Stimulated activated CD8-positive, alpha-beta memory T cell treated with anti-CD3 and anti-CD28 coated beads, Interleukin-4, amount 100 ng/mL, for 1 hour (primary cell): ENCODE measurements at places on chromosomes 1 and 21.

DNA sequence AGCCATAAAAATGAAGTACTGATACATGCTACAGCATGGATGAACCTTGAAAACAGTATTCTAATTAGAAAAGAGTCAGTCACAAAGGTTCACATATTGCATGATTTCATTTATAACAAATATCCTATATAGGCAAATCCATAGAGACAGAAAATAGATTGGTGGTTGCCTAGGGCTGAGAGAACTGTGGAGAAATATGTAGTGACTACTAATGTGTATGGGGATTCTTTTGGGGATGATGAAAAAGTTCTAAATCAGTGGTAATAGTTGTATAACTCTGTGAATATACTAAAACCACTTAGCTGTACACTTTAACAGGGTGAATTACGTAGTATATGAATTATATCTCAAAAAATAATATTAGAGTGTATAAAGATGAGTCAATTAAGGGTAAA is 45.8 kb downstream of the RNF115 start:
- no peak for DNase-seq

GRCh38 chr1:36909946-36910725 is 124.2 kb downstream of the GRIK3 start:
- DNase-seq, result no peak

GRCh38 chr1:241532864-241533263 is 686 bp downstream of the KMO start:
- no peak for DNase-seq

- no peak for DNase-seq
Measured at GRCh38 chr1:93559045-93559444, 111.1 kb downstream of the FNBP1L start.

DNA sequence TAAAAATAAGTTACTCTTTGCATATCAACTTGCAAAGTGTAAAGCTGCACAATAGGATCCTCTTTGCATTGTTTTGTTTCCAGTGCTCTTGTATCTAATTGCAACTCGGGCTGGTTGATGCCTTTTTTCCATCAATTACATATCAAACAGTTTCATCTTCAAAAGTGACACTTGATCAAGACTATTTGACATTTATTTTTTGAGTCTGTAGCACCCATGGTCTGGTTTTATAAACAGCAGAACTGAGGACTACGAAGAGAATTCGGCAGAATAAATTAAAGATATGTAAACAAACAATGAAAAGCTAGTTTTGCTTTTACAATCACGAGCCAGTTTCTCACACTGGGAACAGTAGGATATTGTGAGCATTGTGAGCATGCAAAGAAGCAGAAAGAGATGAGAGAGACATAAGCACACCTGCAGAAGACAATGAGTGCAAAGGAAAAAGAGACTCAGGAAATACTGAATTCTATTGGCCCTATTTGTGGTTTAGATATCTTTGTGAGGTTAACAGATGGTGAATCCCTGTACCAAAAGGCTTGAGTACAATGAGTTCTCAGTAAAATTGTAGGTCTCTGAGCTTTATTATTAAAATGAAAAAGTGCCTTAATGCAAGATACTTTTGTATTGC is 45.4 kb downstream of the RPL5 start:
- no peak for DNase-seq

DNA sequence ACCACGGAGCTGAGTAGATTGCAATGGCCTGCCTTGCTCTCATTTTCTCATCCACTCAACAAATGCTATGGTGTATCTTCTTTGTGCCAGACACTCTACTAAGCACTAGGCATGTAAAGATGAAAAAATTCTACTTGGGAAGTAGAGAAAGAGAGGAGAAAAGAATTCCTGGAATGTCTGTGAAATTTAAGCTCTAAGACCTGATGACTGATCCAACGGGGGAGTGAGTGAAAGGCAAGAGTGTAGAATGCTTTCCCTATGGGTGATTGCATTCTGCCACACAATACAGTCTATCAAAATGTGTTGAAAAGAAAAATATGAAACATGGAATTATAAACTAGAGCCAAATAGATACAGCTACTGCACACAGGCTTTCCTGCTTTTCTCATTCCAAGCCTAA is 82.3 kb downstream of the CYYR1 start:
- no peak for DNase-seq

- no peak for DNase-seq
Measured at GRCh38 chr1:161229896-161230295, 4.0 kb downstream of the TOMM40L start.

DNA sequence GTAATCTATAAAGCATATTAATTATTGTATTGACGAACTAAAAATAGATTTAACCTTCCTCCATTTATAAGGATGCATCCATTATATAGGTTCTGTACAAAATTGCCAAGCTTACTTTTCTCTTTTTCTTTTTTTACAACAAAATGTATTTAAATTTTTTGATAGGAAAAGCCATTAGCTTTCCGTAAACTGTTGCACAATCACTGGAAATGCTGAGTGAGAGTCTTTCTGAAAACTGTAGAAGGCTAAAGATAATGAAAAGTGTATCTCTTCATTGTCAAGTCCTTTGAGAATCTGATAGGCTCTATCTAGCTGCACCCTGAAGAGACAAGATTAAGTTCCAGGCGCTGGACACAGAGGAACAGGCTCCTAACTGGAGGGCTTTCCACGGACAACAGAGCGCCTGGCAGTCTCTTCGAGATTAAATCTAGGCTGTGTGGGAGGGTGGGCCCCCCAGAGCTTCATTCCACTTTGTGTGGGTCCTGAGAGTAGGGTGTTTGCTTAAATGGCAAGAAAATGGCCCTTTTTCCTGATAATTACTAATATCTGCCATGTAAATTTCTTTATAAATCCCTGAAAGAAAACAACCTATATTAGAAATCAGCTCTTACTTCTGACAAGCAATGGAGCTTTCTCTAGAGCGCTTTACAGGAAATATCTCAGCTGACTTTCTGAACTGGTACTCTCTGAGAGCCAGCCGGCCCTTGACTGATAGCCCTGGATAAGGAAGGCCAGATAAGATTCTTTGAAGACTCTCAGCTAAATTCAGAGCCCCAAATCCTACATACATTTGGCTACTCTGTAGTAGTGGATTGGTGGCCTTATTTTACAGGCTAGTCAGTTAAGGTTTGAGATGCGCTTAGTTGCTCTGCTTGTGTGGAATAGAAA is 108.3 kb downstream of the FMN2 start:
- no peak for DNase-seq

DNA sequence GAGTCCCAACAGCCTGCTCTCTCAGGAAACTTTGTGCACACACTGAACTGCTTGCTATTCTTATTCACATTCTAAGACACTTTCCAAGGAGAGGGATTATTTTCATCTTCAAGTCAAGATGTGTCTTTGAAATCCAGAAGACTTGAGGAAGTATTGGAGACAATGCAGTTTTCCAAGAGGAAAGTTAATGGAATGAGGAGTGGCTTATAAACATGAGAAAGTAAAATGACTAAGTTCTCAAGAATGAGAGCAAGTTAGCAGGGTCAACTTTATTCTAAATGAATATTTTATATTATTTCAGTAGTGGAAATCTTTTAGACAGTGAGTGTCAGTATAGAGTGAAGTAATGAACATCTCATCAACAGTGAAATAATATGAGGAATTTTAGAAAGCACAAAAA is 1239.3 kb downstream of the MRPL39 start:
- DNase-seq, result no peak

DNA sequence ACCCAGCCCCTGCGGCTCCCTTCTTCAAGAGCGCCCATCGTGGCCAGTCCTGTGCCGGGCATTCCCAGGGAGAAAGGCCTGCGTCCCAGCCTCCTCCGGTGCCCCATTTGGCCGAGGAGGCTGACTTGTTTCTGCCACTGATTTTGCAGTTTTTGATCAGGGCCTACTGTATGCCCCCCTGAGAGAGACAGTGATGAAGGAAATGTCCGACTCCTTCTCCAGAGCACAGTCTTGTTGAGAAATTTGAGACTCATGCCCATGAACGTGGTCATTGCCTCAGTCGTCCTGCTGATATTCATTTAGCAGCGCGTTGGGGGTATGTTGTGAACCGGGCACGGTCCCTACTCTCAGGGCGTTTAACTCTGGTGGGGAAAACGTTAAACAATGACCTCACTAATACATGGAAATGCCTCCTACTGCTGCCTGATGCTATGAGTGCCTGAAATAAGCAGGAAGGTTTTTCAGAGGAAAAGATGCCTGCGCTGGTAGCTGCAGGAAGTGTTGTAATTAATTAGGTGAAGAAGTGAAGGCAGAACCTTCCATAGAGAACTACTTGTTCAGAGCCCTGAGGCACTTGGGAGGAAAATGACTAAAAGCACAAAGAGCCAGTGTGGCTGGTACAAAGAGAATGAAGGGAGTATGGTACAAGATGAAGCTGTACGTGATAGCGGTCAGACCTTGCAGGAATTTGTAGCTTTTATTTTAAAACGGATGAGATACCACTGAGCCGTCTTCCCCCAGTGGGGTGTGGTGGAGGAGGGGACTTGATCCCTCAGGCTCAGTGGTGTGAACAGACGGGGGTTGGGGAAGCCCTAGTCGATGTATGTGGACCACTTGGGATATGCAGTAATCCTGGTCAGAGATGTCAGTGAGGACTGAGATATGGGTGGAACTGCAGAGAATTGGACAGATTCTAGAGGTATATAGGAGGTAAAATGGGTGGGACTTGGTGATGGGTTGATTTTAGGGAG is 730 bp downstream of the ZCCHC17 start:
- no peak for DNase-seq

GRCh38 chr1:15436881-15437442 is 1.3 kb upstream of the CTRC start:
- DNase-seq, result no peak

DNA sequence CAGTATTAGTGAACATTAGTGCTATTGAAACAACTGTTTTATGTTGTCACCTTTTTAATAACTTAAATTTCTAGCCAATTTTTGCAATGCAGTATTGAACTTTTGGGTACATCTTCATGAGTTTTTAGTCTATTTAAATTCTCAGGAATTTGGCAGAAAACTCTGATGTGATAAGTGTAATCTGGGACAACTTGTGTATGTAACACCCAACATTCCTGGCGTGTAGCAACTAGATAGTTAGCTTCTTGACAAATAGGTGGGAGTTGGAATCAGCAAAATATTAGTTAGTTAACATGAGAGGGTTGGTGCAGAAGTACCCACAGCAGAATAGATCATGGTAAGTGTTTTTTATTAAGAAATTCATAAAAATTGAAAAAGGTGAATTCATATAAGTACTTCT is 111.6 kb downstream of the ITSN1 start:
- DNase-seq, result no peak

- no peak for DNase-seq
Measured at GRCh38 chr21:41671859-41672542, 94.9 kb downstream of the RIPK4 start.

DNA sequence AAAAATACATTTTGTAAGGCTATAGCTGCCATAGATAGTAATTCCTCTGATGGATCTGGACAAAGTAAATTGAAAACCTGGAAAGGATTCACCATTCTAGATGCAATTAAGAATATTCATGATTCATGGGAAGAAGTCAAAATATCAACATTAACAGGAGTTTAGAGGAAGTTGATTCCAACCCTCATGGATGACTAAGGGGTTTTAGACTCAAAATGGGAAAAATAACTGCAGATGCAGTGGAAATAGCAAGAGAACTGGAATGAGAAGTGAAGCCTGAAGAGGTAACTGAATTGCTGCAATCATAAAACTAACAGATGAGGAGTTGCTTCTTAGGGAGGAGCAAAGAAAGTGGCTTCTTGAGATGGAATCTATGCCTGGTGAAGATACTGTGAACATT is 230.8 kb downstream of the KCTD3 start:
- no peak for DNase-seq

DNA sequence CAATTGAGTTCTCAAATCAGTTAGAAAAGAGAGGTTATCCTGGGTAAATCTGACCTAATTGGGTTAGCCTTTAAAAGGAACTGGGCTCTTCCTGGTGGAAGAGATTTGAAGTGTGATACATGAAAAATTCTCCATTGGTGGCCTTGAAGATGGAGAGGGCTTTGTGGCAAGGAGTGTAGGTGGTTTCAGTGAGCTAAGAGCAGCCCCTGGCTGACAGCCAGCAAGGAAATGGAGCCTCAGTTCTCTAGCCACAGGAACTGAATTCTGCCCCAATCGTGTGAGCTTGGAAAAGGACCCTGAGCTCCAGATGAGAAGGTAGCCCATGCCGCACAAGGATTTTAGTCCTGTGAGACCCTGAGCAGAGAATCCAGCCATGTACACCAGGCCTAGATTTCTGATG is 12.7 kb upstream of the HYI start:
- no peak for DNase-seq

DNA sequence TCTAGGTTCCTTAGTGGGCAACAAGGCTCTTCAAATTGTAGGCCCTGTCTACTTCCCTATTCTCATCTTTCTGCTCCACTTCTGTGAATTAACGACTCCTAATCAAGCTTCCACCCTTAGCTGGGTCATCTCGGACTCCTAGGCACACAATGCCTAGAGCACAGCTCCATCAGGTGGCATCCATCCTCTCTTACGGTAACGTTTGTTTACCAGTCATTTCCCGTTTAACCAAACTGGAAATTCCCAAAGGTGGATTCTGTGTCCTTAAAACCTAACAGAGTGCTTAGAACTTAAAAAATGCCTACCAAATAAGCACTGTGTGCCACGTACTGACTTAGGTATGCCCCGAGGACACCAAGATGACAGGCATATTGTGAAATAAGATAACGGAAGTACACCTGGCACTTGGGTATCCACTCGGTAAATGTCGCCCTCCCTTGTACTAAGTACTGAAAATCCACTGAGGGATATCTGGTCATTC is 1.5 kb downstream of the PARP1 start:
- no peak for DNase-seq

- no peak for DNase-seq
Measured at GRCh38 chr1:85121744-85122143, 73.4 kb upstream of the MCOLN3 start.

GRCh38 chr1:53754484-53755312 is 15.7 kb upstream of the GLIS1 start:
- no peak for DNase-seq

- DNase-seq, result no peak
Measured at GRCh38 chr1:103477101-103477500, 48.4 kb upstream of the RNPC3 start.

DNA sequence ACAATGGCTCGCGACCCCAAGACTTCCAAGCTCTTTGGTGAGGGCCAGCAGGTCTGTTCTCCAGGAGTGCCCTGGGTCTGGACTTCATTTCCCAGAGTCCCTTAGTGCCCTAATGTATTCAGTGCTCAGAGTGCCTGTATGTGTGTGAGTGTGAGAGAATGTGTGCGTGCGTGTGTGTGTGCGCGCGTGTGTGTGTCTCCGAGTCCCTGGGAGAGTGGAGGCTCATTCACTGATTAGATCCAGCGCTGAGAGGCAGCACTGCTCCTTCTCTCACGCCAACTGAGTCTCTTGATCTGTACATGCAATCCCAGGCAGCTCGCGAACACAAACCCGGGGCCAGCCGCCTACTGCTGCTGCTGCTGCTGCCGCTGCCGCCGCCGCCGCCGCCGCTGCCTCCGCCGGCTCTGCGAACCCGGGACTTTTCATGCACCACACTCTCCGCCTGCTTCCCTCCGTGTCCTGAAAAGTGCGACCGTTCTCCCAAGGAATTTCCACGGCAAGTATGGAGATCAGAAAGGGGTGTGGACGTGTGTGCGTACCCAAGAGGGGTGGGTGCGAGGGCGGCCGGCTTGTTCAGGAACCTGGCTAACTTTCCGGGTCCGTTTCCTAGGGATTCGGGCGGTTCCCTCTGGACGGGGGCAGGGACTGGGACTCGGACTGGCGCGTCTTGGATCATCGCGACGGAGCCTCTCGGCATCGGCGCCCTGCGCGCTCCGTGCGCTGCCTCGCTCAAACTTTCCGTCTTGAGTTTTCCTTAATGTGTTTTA is at the start of gene RNF220:
RNF220 (plus strand) TSS at position 225 of the 767 bp plus-strand sequence.
- no peak for DNase-seq
